Right ventricle myocardium inferior (tissue), 1 donor: ENCODE measurements at places on chromosomes 12 and 14. TPM values are rescaled to one million over a fixed set of nuclear protein-coding genes. Genes with fewer than 3 reads are reported as not detected.

Gene TMEM19
- 25.7 TPM for total RNA-seq

DNA sequence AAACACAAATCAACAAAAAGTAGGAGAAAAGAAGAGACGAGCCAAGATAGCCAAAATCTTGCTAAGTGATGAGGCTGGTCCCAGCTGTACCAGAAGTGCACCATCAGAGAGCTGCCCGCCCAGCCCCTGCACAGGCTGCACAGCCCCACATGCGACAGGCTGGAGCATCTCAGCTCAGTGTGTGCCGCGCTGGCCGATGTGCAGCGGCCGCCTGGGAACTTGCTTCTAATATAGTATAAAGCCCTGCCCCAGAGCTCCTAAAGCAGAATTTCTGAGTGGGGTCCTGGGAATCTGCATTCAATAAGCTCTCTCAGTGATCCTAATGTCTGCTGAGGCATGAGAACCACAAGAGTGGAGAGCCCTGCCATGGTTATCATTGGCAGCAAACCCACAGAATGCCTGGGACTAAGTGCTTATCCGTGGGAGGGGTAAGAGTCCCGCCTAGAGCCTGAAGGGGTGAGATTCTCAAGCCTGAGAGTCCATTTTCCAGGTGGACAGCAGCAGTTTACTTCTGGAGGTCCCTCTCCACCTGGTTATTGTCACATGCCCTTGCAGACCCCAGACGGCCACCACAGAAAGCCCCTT, 171.6 kb downstream of the DPF3 start:
- DNase-seq = no peak

DNA sequence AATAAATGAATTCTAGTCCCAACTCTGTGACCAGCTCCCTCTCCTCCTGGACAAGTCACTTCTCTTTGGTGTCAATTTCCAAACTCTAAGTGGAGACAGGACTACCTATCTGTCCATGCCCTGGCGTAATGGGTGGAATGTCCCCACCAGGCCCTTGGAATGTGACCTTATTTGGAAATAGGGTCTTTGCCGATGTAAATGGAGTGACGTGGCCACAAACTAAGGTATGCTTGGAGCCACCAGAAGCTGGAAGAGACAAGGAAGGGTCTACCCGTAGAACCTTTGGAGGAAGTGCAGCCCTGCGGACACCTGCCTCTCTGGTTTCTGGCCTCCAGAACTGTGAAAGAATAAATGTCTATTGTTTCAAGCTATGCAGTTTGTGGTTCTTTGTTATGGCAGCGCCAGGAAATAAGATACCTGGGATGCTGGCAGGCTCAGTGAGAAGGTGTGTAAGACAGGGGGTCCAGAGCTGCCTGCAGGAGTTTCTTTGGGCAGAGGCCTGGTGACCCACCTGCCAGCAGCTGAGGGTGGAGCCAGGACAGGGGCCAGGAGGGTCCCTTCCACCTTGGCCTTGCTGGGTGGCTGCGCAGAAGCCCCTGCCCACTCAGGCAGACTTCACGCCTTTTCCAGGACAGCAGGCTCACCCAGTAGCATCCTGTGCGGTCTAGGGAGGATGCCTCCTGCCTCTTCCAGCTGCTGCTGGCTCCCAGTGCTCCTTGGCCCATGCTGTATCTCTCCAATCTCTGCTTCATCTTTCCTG, 45.8 kb downstream of the ARL6IP4 start:
- no peak for DNase-seq

- no peak for DNase-seq
Measured at GRCh38 chr14:75155169-75155568, 21.2 kb downstream of the TMED10 start.
